SHP77 treated with DMSO at 0.1 percent for 48 hours (cell line): ENCODE measurements at places on chromosomes 7 and 10.

GRCh38 chr10:78535716-78536218 lies 502.1 kb downstream of the RPS24 start:
- DNase-seq, result no peak

DNA sequence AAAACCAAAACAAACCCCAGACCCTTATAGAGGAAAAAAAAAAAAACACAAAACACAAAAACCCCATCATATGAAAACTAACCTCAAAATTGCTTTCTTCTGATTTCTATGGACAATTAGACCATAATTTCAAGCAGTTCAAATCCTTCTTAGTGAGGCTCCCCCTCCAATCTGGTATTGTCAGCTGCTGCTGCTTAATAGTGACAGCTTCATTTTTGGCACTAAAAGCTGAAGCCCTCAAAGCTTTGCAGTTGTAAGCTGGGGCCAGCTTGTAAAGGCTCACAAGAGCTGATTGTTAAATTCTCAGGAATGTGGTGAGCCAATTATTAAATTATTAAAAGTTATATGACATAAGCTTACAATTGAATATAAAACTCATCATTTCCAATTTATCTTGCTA lies 21.9 kb downstream of the ATXN7L1 start:
- DNase-seq, result no peak

DNA sequence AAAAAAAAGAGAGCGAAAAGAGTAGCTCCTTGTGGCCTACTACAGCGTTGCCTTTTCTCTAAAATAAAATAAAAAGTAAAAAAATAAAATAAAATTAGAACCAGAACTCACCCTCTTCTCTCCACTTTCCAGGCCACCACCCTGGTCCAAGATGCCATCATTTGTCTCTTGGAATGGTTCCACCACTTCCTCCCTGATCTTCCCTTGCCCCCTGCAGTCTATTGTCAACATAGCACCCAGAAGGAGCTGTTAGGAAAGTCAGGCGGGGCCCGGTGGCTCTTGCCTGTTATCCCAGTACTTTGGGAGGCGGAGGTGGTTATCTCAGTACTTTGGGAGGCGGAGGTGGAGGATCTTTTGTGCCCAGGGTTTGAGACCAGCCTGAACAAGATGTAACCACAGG lies 7.6 kb upstream of the GRID2IP start:
- no peak for DNase-seq

- no peak for DNase-seq
Observed at GRCh38 chr10:61140765-61141392, 196.9 kb upstream of the RHOBTB1 start.

- DNase-seq, result no peak
Observed at GRCh38 chr7:77308792-77309191, 107.4 kb downstream of the GSAP start.

- DNase-seq, result no peak
Observed at GRCh38 chr7:108001764-108002725, 916 bp downstream of the LAMB1 start.

- no peak for DNase-seq
Observed at GRCh38 chr7:131011976-131012375, 278.0 kb upstream of the KLF14 start.

GRCh38 chr10:13659887-13660550 lies 73.3 kb downstream of the PRPF18 start:
- DNase-seq, result no peak

DNA sequence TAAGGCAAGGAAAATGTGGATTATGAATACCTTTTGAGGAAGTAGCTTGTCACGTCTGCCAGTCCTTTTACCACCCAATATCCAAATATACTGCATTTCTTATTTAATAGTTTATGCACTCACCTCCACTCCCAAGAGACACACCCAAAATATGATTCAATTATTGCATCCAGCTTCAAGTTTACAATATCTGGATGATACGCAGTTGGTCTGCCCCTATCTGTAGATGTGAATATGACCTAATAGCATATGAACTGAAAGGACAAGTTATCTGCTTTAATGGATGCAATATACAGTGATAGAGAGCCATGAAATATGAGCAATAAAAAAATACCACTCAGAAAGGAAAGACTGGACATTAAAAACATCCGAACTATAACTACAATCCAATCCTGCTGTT lies 159.4 kb upstream of the MAGI2 start:
- no peak for DNase-seq

- DNase-seq, result no peak
Observed at GRCh38 chr10:121952226-121952625, 22.8 kb downstream of the NSMCE4A start.

DNA sequence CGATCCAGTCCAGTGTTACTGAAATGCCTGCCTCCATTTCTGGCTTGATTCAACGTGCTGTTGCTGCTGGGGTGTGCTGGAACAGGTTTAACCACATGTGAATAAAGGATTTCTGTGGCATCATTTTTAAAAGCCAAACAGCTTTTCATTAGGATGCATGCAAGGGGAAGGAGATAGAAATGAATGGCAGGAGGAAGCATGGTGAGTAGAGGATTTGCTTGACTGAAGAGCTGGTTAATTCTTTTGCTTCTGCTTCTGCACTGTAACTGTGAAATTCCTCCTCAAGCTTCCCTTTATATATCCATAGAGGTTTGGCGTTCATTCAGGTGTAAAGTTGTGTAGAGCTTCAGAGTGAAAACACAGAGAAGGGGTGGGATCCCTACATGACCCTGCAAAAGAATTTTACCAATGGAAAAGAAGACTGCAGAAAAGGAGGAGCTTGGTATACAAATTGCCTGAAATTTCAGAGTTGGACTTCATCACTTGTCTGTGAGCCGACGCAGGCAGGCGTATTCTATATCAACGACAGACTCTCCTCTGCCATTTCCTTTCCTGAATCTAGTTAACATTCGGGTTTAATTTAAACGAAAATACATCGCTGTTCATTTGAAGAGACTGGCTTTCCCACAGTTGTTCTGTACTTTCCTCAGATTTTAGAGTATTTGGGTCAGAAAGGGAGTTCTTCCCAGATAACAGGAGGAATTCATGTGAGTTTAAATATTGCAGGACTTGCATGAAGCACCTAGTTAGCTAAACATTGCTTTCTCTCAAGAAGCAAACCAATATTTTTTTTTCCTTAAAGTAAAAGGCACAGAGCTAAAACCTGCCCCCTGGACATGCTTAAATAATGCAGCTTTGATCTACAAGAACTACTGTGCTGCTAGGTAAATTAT lies at the start of gene SOSTDC1:
Gene SOSTDC1 (minus strand): TSS at position 270 of the 893 bp plus-strand sequence. CDS start 70 bp downstream, at position 200.
- no peak for DNase-seq

DNA sequence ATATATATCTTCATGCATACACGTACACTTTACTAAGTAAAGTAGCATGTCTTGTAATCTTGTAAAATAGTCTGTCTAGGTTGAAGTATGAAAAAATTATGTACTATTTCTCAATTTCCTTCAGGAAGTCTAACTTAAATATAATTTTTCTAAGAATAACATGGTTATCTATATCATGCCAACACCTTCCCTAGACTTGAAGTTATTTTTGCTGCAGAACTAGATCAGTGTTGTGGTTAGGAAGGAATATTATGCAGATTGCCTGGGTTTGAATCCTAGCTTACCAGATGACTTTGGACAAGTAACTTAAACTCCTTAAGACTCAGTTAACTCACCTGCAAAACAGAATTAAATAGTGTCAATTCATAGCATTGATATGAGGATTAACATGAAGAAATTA lies 142.2 kb upstream of the SEMA3A start:
- DNase-seq, result no peak
